ENCODE measurements at places on chromosomes 7 and 10.

DNA sequence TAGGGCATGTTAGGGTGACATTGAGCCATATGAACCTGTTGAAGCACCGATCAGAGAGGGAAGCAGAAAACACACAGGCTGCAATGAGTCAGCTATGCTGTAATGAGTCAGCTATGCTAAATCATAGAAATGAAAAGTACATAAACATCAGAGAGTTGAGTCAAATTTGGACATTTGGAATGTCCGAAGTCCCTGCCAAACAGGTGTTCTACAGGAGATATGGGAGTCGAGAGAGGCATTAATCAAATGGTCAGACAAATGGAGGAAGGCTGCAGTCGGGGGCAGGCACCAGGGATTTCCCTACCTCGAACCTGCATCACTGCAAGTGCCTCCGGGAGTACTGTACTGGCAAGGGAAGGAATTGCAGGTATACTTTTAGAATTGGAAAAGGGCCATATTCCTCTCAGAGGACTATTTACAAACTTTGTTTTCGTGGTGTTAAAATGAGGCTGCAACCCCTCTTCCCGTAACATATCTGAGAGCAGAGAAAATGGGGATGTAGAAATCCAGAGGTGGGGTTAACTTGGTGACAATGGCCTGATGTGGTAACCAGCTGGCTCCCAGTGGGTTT is 8.8 kb upstream of the ZC3HAV1 start:
- DNase-seq: no peak

GRCh38 chr10:56181607-56182006 is 179.5 kb downstream of the ZWINT start:
- DNase-seq: no peak

DNA sequence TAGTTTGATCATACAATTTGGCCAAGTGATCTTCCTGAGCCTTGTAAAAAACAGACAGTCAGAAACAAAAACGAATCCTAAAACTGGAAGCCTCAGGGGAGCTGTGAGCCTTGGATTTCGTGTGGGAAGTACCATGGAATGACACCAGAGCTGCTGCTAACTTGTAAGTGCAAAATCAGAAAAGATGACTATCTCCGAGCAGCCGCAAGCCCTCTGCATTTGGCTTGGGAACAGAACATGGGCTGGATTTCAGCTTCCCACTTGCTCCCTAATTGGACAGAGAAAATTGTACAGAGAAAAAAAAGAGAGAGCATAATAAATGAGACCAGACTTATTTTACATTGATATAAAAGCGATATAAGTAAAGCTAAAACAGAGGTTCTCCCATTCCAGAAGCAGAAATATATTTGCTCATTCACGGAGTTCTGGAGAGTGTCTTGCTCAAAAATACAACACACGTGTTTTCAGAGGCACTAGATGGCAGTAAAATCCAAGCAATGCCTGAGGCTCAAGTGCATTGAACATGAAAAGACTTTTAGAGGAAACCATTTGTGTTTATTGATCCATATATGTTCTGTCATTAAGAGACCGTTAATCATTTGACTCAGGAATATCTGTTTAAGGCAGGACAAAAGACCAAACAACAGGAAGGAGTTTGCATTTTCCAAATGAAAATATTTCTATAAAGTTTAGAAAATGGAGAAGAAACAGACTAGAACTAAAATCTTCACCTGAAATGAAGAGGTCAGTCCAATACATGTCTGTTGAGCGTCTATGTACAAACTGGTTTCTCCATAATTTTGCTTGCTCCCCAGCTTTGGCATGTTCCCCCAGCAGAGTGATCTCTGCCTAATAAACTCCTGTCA is 78.3 kb upstream of the SLC26A5 start:
- no peak for DNase-seq

DNA sequence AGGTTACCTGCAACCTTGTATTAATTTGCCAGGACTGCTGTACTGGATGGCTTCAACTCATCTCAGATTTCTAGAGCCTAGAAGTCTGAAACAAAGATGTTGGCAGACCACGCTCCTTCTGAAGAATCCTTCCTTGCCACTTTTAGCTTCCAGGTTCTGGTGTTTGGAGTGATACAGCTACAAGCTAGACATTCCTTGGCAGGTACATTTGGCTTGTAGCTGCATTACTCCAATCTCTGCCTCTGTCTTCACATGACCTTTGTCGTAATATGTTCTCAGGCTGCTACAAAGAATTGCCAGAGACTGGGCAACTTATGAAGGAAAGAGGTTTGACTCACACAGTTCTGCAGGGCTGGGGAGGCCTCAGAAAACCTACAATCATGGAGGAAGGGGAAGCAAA is 146.3 kb downstream of the GALNT17 start:
- DNase-seq: no peak

DNA sequence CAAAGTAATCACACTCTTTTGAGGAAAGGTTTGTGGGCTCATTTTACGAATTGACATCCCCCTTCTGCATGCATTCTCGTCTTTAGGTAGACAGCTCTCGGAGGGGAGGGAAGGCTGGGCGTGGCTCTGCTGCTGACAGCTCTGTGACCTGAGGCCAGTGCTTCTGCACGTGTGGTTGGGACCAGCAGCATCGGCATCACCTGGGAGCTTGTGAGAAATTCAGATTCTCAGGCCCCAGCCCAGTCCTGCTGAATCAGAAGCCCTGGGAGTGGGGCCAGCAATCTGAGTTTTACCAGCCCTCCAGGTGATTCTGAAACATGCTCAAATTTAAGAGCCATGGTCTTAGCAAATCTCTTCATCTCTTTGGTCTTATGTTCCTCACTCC is 89.4 kb downstream of the JCAD start:
- no peak for DNase-seq

DNA sequence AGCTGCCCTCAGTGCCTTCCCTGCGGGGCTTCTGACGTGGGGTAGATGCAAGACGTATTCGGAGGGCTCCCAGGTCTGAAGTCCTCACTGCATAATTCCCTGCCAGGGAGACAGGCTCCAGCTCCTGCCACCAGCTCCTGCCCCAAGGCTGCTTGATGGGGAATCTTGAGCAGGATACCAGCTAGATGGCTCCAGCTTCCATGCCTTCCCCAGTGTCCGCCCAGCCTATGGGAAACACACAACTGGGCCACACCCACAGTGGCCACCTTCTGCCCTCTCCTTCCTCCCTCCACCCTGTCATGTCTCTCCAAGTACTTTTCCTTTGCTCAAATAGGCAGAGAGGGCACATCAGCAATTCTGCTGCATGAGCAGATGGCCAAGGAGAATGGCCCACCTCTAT is 95.8 kb downstream of the PARP12 start:
- no peak for DNase-seq

GRCh38 chr7:113774182-113774807 is 144.5 kb downstream of the PPP1R3A start:
- DNase-seq: no peak
